ENCODE measurements at places on chromosomes 2 and 18.
A peak's percentile ranks its signal among the peaks of the same experiment; 100 is the strongest.

DNA sequence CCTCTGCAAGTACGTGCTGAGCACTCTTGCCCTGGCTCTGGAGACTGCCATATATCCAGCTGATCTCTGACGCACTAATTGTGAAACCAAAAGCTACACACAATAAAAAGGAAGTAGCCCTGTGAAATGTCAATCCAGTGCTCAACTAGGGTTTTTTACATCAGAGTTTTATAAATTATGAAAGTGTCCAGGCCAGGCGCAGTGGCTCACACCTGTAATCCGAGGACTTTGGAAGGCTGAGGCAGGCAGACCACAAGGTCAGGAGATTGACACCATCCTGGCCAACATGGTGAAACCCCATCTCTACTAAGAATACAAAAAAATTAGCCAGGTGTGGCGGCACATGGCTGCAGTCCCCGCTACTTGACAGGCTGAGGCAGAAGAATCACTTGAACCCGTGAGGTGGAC lies 24.5 kb upstream of the PEX13 start:
- DNase-seq, result no peak

GRCh38 chr18:24271381-24272228 lies 126.0 kb downstream of the OSBPL1A start:
- peak; percentile 77 for DNase-seq

DNA sequence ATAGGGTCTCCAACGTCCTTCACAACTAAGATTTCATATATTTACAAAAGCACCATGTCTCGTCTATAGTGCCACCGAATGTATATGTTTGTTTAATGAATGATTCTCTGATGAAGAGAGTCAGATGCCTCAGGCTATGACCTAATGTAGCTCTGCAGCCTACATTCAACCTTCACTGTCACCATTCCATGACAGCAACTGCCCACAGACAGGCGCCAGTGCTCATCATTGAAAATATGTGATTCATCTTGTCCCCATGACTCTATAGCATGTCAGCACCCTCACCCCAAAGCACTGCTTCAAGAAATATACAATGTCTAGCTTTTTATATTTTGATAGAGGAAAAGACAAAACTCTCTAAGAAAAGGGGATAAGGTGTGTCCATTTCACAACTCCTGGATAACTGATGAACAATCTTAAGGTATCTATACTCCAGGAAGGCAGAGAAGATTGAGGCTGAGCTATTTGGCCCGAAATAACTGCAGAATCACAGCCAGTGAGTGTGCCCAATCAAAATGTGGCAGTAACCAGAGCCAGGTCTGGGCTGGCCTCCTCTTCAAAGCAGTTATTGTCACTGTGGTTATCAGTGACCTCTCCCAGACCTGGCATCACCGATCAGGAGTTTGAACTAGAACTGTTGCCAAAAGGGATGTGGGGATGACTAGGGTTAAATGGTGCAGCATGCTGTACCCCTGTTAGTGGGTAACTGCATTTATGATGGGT lies 246.6 kb downstream of the SETBP1 start:
- DNase-seq, result no peak

GRCh38 chr18:33507019-33507418 lies 66.5 kb upstream of the CCDC178 start:
- no peak for DNase-seq

- DNase-seq, result no peak
These were observed 196.1 kb downstream of the FAM210A start for GRCh38 chr18:13530033-13530878.

GRCh38 chr2:37654932-37655841 lies 16.3 kb downstream of the CDC42EP3 start:
- no peak for DNase-seq

DNA sequence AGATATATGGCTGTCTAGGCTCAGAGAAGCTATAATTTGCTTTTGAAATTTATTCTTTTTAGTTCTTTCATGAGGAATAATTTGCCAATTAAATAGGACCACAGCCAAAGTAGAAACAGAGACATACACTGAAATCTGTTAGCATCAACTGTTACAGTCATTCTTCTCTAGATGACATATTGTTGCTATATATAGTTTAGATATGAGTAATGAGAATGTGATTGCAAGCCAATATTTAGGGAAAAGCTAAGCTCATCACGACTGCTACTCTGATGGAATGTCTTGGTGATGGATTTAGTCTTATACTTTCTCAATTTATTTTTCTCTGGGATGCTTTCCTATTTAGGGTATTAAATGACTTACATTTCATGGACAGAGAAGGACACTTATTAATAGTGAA lies 259.1 kb downstream of the LNPK start:
- peak; percentile 16 for DNase-seq

GRCh38 chr2:43060390-43061016 lies 165.9 kb downstream of the ZFP36L2 start:
- no peak for DNase-seq

GRCh38 chr2:85468704-85469349 lies 50.3 kb downstream of the SH2D6 start:
- no peak for DNase-seq

DNA sequence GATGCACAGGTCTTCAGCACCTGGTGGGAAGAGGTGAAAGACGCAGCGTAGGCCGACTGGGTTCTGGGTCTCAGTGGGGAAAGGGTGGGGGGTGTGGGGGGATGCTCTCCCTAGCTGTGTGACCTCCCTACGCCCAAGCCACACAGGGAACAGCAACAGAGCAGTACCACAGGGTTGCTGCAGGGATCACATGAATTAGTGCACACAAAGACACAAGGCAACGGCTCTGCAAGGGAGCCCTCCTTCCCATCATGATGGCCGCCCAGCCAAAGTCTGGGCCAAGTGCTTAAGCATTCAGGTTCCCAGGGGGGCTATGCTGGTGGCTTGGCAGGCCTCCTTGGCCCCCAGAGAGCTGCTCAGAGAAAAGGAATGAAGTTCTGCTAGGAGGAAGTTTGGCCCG lies 28.2 kb upstream of the GBX2 start:
- DNase-seq, result no peak

DNA sequence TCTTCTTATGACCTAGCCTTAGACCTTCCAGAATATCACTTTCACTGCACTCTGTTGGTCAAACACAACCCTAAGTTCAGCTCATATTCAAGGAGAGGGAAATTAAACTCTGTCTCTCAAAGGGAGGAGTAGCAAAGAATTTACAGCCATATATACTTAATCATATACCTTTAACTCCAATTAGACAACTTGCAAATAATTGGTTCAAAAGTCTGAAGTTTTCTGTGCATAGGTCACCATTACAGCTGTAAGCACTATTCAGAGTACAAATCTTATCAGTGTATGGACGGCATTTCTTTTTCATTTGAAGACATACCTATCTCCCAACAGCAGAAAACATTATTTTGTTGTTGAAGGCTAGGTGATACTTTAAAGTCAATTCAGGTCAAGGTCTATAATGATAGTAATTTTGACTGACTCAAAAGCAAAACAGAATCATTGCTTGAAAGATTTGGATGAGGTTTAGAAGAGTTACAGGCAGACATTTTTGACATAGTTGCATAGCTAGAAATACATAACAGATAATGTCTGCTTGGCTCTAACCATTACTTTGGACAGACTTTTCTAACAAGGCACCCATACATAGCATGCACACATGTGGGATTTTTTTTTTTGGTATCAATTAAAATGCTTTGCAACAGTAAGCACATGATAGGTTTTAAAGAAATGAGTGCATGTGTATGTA lies 131.5 kb downstream of the CPS1 start:
- no peak for DNase-seq

DNA sequence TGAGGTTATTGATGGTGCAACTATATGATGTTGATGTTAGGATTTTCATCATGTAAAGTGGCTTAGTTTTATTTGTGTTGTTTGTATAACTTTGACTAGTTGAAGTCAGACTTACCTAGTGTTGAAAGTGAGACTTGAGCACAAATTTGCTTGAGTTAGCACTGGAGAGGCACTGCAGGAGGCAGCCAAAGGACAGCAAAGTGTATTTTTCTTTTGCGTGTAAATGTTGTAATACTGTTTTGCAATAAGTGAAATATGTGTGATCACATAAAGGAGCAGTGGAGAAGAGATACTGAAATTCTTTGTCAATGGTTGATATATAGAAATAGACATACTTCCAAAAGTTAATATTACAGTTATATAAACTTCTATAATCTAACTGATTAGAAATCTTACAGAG lies 332.0 kb upstream of the RAB12 start:
- no peak for DNase-seq

Measured in hippocampal formation (tissue), 2 donors.